Activated T-helper 9 cell treated with anti-CD3 and anti-CD28 coated beads, Interleukin-2, amount 50 U/mL, for 16 hours (primary cell): ENCODE measurements at places on chromosomes 12 and 14.

DNA sequence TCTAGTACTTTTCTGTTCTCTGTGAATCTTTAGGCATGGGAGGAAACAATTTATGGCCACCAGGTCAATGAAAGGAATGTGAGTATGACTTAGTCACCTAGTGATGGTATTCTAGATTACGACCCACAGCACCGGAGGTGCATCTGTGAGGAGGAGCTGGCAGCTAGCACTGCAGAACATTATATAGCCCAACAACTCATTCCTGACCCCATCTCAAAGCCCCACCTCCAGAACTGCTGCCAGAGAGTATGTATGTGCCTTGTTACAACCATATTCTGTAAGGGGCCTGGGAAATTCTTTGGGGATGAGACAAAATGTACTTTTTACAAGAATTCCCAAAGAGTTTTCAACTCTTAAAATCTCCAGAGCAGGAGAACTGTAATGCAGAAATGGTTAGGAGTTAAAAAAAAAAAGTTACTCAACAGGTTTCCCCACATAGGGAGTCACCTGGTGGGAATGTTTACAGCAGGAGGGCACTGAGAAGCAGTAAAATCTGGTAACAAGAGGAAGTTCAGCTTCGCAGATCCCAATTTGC is 34.9 kb upstream of the CERS5 start:
- no peak for DNase-seq

GRCh38 chr12:124750787-124751471 is 112.7 kb downstream of the SCARB1 start:
- DNase-seq = no peak

GRCh38 chr14:60349663-60350365 is 100.8 kb downstream of the PPM1A start:
- DNase-seq = no peak

DNA sequence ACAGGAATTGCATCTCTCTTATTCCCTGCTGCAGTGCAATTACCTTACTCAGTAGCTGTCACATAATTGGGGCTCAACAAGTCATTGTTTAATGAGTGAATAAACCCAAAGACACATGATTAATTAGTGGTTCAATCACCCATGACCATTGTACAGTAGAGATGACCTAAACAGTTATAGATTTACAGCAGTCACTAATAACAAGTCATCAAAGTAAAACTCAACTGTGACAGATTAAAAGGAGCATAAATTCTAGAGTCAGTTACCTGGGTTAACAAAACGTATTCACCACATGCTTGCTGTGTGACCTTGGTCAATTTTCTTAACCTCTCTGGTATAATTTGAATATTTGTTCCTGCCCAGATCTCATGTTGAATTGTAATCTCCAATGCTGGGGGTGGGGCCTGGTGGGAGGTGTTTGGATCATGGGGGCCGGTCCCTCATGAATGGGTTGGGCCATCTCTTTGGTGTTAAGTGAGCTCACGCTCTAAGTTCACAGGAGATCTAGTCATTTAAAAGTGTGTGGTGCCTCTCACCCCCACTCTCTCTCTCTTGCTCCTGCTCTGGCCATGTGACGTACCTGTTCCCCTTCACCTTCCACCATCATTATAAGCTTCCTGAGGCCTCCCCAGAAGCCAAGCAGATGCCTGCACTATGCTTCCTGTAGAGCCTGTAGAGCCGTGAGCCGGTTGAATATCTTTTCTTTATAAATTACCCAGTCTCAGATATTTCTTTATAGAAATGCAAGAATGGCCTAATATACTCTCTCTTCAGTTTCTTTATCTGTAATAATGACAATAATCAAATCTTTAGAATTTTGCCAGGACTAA is 141.9 kb upstream of the PLEKHG7 start:
- no peak for DNase-seq

DNA sequence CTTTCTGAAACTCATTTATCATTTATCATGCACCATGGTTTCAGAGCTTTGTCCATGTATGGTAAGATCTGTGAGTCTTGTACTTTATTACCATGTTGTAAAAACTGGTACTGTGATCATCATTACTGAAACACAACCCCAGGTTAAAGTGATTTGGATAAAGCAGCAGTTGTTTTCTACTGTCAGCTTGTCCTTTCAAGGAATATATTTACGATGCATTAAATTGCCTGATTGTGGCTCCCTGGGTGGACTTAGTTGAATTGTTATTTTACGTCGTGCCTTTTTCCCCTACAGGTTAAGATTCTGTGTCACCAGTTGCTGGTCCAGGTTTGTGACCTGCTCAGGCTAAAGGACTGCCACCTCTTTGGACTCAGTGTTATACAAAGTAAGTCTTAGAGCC is 46.1 kb downstream of the FRMD6 start:
- DNase-seq = no peak

- DNase-seq = no peak
Measured at GRCh38 chr14:24418492-24418873, 11.0 kb downstream of the CBLN3 start.

DNA sequence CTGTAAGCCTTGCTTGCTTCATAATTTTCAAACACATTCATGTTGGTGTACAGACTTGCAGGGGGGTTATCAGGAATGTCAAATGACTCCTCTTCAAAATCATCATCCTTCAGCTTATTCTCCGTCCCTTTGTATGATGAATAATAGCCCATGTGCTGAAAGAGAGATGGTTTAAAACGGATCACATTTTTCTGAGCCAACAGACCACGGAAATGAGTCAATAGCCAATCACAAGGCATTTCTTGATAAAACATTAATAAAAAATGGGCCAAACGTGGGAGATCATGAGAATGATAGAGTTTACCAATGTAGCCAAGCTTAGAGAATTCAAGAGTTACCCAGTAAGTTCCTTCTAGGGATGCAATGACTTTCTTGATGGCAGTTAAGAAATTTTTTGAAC is 105.5 kb downstream of the NTS start:
- DNase-seq = no peak

GRCh38 chr12:65860600-65860999 is 36.3 kb downstream of the HMGA2 start:
- no peak for DNase-seq

DNA sequence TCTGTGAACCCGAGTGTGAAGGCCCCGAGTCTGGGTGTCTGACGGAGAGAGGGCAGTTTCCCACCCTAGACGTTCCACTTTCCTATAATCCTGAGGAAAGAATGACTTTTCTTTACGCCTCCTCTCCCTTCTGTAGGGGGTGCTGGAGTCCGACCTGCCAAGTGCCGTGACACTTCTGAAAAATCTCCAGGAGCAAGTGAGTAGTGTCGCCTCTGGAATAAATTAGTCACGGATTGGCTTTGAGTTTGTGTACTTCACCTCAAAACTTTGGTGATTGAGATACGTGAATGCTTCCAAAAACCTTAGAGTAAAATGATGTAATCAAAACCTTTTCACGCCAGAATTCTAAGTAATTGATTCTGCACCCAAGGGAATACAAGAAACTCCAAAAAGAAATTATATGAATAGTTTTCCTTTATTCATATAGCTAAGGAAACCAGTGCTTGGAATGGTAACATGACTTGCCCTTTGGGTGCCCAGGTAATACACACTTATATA is 452 bp downstream of the NGDN start:
- no peak for DNase-seq

DNA sequence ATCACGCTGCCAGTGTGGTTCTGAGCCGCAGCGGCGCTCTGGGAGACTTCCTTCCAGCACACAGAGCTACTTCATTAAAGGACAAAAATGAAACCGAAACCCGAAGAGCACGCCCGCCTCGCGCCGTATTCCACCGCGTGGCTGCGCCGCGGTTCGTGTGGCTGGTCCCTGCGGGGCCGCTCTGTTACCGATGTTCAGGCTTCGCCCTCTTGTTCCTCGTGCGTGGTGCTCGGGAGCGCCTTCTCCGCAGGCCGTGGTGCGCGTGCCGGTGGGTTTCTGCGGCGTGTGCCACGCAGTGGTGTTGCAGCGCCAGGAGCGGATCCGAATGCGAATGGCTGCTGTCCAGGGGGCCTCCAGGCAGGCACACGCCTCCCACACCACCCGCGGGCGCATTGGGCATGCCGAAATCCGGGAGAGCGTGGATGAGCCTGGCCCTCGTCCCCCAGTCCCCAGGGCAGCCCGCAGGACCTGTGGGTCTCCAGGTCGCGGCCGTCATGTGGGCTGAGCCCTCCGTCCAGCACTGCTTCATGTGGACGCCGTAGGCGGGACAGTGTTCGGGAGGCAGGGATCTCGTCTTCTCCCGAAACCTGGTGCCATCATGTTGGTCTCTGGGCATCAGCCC is 91.2 kb downstream of the ADGRD1 start:
- no peak for DNase-seq

DNA sequence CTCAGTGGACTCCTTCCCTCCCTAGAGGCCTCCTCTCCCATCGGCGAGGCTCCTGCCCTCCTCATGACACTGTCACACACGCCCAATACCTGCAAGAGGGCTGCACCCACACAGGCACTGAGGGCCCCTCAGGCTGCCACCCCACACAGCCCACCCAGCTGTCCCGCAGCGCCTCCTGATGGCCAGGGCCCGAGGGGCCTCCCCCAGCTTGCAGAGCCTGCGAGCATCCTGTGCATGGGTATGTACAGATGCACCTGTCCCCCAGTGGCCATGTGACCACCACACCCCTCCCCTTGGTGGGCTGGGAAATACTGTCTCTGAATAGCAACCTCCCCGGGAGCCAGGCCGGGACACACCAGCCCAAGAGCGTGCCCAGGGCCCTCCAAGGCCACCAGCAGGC is 19.0 kb upstream of the NUDT14 start:
- no peak for DNase-seq

GRCh38 chr14:100389497-100390104 is 66.5 kb downstream of the SLC25A47 start:
- no peak for DNase-seq

DNA sequence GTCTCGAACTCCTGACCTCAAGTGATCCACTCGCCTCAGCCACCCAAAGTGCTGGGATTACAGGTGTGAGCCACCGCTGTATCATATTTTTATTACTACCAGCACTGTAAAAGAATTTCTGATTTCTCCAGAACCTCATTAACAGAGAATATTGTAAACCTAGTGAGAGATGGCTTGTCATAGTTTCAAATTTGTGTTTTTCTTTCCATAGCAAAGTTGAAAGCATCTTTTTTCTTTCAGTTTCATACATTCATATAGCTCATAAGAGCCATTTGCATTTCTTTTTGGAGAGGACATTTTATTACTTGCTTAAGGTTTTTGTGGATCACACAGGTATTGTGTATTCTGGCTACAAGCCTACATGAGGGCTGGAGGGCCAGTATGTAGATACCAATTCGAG is 58.0 kb downstream of the MIS18BP1 start:
- no peak for DNase-seq

DNA sequence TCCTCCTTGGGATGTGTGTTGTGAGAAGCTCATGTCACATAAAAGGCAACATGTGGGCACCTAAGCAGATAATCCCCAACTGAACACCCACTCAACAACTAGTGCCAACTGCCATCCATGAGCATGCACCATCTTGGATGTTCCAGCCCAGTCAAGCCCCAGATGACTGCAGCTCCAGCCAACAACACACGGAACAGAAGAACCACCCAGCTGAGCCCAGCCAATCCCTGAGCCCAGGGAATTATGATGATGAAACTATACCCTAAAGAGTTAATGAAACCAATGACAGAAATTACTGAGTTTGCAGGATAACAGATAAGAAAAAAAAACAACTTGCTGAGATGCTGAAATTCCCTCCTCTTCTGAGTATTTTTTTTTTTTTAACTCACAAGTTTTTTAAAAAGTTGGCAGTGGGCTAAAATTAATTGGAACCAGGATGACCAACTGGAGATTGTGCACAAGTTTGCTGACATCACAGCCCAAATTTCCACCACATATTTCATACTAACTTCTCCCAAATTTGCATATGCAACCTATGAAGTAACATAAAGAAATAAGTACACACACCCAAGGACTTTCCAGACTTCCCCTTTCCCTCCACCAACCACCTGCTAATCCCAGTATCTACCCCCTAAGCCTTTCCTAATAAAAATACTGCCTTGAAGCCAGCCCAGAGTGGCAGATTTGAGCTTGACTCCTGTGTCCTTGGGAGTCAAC is 124.5 kb downstream of the KSR2 start:
- no peak for DNase-seq

GRCh38 chr12:66194122-66194521 is 5.1 kb downstream of the IRAK3 start:
- DNase-seq = no peak

- no peak for DNase-seq
Measured at GRCh38 chr12:10405294-10405693, 4.3 kb downstream of the KLRC4 start.

DNA sequence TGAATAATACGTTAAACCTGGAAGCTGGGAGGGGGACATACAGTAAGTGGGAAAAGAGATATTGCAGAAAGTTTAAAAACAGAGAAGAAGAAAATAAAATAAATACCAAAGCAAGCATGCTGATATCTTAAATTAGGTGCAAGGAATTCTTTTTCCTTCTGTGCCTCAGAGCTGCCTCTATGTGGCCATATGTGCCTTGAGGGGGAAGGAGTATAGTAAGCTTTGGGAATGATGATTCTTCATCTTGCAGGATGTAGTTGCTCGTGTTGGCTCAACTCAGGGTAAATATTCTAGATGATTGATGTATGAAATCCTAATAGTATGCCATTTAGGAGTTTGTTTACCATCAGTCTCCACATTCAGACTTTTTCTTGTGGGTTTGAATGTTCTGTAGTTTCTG is 251.4 kb downstream of the RGS6 start:
- DNase-seq = no peak

DNA sequence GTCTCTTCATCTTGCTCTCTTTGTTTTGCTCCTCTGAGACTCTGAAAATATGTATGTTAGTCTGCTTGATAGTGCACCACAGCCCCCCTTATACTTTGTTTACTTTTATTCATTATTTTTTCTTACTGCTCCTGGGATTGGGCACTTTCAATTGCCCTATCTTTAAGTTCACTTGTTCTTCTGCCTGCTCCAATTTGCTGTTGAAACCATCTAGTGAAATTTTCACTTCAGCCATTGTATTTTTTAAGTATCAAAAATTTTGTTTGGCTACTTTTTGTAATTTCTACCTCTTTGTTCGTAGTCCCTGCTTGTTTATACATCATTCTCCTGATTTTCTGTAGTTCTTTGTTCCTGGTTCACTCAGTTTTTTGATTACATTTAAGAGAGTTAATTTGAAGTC is 223.3 kb downstream of the SLC38A4 start:
- no peak for DNase-seq
